ENCODE measurements at places on chromosomes 16 and 17.

- no peaks in the 10 kb centered on the region for H3K4me1 ChIP-seq
- no peaks in the 10 kb centered on the region for H3K36me3 ChIP-seq
- H3K27me3 ChIP-seq: peaks cover 11% of the 10 kb centered on the region
- DNase-seq: no peak
- no peak overlapping the region for H3K4me3 ChIP-seq
These were observed 11.8 kb downstream of the CCDC92B start for GRCh38 chr17:2737693-2738092.

- H3K4me1 ChIP-seq: peaks cover 13% of the 10 kb centered on the region
- no peak overlapping the region for H3K4me3 ChIP-seq
- H3K27me3 ChIP-seq: no peaks in the 10 kb centered on the region
These were observed 5.2 kb downstream of the TRAF4 start for GRCh38 chr17:28748852-28749515.

DNA sequence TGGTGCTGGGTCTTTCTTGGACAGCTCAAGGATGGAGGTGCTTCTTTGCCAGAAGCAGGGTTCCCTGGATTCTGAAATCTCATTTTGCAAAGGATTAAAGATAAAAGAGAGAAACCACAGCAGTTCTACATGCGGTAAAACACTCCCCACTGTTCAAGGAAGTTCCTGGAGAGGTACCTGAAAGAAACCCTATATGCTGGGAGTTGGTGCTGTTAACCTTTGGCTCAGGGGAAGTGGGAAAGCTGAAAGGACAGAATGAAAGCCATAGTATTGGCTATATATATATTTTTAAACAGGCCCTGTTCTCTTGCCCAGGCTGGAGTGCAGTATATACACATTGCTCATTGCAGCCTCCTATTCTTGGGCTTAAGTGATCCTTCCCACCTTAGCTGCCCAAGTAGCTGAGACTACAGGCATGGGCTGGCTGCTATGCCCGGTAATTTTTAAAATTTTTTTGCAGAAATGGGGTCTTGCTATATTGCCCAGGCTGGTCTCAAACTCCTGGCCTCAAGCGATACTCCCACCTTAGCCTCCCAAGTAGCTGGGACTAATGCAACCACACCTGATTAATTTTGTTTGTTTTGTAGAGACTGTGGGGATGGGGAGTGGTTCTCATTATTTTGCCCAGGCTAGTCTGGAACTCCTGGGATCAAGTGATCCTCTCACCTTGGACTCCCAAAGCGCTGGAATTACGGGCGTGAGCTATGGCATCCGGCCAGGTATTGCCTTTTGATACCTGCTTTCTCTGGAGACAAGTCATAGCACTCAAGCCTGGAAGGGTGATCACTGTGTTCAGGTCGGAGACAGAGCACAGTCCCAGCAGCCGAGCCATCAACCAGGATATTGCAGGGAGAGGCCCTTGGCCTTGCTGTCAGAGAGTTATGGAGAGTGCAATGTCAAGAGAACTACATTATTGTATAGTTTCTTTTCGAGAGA, 55.2 kb downstream of the MSI2 start:
- no peak overlapping the region for H3K4me3 ChIP-seq
- no peak overlapping the region for H3K27ac ChIP-seq
- peaks cover 6% of the 10 kb centered on the region for H3K4me1 ChIP-seq
- peaks cover 24% of the 10 kb centered on the region for H3K36me3 ChIP-seq
- DNase-seq: peak; percentile 11

DNA sequence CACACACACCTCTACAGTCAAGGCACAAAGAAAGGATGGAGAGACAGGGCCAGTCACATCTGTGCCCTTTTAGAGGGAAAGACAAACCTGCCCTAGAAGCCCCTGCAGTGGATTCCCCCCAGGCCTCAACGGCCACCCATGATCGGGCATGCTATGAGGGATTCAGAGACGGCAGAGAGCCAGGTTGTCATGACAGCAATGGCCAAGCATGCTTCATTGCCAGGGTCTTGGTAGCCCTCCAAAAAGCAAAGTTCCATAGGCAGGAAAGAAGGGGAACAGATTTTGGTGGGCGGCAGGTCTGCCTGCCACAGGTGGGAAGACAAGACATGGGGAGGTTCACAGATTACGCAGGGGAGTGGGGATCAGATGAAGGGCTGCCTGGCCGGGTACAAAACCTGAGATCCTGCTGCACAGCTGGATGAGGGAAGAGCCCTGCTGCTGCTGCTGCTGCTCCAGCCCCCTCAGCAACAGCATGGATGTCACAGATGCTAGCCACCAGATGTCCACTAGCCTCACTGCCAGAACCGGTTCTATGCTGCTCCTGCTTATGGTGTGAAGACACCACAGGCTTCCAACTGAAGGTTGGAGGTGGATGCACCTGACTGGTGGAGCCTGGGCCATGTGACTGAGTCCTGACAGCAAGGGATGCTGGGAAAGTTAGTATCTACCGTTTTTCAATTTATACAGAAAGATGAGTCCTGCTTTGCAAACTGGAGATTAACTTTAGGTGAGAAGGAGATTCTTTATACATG, 17.8 kb downstream of the ACTG1 start:
- no peak overlapping the region for H3K27ac ChIP-seq
- H3K36me3 ChIP-seq: no peaks in the 10 kb centered on the region
- H3K4me3 ChIP-seq: no peak overlapping the region
- H3K4me1 ChIP-seq: peaks cover 2% of the 10 kb centered on the region
- DNase-seq: no peak

DNA sequence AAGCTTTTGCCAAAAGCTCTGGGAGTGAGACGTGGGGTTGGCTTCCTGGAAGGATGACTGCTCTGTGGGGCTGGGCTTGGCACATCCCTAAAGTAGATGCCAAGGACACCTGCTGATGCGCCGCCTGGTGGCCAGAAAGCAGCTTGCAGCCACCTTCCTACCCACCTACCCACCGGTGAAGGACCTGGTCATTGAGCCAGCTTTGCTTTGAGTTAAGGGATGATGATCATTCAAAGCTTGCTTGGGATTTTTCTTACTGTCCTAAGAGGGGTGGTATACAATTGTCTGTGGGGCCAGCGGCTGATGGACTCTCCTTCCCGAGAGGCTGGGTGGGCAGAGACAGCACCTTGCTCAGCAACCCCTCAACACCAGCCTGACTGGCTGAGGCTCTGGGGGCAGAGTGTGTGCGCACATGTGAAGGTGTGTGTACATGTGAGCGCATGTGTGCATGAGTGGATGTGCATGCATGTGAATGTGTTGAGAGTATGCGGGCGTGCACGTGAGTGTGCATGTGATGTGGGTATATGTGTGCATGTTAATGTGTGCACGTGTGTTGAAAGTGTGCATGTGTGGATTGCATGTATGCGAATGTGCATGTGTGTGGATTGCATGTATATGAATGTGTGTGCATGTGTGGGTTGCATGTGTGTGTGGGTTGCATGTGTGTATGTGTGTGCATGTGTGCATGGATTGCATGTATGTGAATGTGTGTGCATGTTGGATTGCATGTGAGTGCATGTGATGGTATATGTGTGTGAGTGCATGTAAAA, 18.6 kb downstream of the C1QTNF1 start:
- H3K4me1 ChIP-seq: peaks cover 35% of the 10 kb centered on the region
- DNase-seq: peak; percentile 72
- peaks cover 26% of the 10 kb centered on the region for H3K27me3 ChIP-seq
- H3K36me3 ChIP-seq: peaks cover 5% of the 10 kb centered on the region
- no peak overlapping the region for H3K27ac ChIP-seq
- no peak overlapping the region for H3K4me3 ChIP-seq

DNA sequence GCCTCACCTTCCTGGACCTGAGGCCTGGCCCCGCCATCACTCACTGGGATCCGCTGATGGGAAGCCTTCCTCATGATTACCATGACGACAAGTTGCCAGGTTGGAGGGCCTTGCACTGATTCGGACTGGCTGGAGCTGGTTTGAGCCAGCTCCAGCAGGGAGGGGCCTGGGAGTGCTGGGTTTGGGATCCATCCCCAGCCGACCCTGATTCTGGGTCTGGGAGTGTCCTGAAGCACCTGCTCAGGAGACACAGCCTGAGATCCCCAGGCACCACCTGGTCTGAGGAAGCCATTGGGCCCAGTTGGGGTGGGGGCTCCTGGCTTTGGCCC, 5.9 kb upstream of the BAIAP3 start:
- H3K4me1 ChIP-seq: no peaks in the 10 kb centered on the region
- DNase-seq: no peak
- no peaks in the 10 kb centered on the region for H3K27me3 ChIP-seq

- no peaks in the 10 kb centered on the region for H3K36me3 ChIP-seq
- H3K4me1 ChIP-seq: peaks cover 17% of the 10 kb centered on the region
- H3K27me3 ChIP-seq: no peaks in the 10 kb centered on the region
- DNase-seq: no peak
- no peak overlapping the region for H3K27ac ChIP-seq
These were observed 474.6 kb downstream of the PMP22 start for GRCh38 chr17:14790521-14790920.

- no peaks in the 10 kb centered on the region for H3K27me3 ChIP-seq
- peak; percentile 69 for DNase-seq
- H3K27ac ChIP-seq: no peak overlapping the region
- H3K4me3 ChIP-seq: no peak overlapping the region
- peaks cover 30% of the 10 kb centered on the region for H3K4me1 ChIP-seq
These were observed 11.5 kb upstream of the DUSP14 start for GRCh38 chr17:37478187-37478586.

GRCh38 chr17:28925912-28926365, 23.1 kb upstream of the DHRS13 start:
- H3K4me1 ChIP-seq: peaks cover 20% of the 10 kb centered on the region
- peak; percentile 88 for DNase-seq
- peaks cover 65% of the 10 kb centered on the region for H3K36me3 ChIP-seq
- H3K27me3 ChIP-seq: no peaks in the 10 kb centered on the region

DNA sequence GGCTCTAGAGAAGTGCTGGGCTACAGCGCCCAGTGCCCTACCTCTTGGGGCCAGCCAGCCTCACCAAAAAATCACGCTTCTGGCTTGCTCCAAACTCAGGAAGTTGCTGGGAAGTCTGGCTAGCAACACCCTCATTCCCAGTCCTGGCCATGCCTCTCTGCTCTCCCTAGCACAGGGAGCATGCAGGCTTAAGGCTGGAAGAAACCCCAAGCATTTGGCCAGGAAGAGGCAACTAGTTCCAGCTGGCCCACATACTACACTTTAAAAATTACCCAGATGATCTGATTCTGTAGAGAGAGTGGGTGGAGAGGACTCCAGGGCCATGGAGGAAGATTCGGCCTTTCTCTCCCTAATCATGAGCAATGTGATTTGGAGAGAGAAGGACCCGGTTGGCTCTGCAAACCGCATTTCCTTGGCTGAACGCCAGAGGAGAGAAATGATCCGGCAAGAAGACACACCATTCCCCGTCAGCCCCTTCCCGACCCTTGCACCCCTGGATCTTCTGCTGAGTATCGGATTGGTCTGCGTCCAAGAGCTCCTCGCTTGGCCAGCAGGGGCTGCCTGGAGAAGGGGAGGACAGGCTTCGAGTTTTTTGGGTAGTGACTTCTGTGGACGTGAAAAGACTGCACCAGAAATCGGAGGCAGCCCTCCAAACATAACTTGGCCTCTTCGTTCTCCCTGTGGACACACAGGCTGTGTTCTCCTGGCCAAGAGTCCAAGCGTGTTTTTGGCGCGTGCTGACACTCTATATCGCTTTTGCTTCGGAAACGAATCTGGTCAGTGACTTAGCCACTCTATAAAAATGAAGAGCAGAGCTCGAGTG, 406.3 kb downstream of the WWOX start:
- no peak overlapping the region for H3K4me3 ChIP-seq
- no peak for DNase-seq
- no peaks in the 10 kb centered on the region for H3K36me3 ChIP-seq
- H3K27me3 ChIP-seq: no peaks in the 10 kb centered on the region
- no peak overlapping the region for H3K27ac ChIP-seq
- peaks cover 7% of the 10 kb centered on the region for H3K4me1 ChIP-seq
